ENCODE measurements at places on chromosomes 5 and 9. TPM values are rescaled to one million over a fixed set of nuclear protein-coding genes. Genes with fewer than 3 reads are reported as not detected.
A peak's percentile ranks its signal among the peaks of the same experiment; 100 is the strongest.

LRRC19 gene
- not detected for total RNA-seq

SIT1 gene
- not detected for total RNA-seq

CDC42SE2 gene
- 44.2 TPM for total RNA-seq

ZNF354C gene
- total RNA-seq = 5.6 TPM

SLC22A4 gene
- 2.8 TPM for total RNA-seq

SVEP1 gene
- total RNA-seq = 16.7 TPM

GRCh38 chr9:12697719-12698118 is 4.5 kb downstream of the TYRP1 start:
- DNase-seq = no peak

GRCh38 chr9:120344230-120344629 is 235.7 kb downstream of the CDK5RAP2 start:
- peak; percentile 80 for DNase-seq

DNA sequence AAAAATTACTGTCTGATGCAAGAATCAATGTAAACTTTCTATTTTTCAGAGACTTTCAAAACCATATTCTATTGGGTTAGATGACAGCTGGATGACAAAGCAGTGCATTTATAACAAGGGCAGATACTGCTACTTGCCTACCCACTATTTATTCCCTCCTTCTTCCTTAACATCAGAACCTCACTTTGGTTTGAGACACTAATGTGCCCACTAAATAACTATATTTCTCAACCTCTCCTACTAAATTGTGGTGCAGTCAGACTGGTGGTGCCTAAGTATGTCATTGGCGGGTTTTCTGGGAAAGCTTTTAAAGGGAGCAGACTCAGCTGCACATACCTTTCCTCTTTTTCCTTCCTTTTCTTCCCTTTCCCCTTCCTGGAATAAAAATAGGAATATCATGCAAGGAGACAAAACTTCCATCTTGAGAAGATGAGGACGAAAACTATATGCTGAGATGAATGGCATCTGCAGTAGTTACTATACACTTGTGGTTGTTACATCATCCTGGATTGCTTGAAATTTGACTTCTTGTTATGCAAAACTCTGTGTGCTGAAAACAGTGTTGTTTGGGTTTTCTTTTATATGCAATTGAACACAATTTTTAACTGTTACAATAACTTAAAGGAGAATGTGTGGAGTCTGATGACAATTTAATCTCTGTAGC is 43.8 kb downstream of the PRR16 start:
- DNase-seq = peak; percentile 64

GRCh38 chr9:85984457-85984856 is 43.5 kb downstream of the NAA35 start:
- DNase-seq = no peak

DNA sequence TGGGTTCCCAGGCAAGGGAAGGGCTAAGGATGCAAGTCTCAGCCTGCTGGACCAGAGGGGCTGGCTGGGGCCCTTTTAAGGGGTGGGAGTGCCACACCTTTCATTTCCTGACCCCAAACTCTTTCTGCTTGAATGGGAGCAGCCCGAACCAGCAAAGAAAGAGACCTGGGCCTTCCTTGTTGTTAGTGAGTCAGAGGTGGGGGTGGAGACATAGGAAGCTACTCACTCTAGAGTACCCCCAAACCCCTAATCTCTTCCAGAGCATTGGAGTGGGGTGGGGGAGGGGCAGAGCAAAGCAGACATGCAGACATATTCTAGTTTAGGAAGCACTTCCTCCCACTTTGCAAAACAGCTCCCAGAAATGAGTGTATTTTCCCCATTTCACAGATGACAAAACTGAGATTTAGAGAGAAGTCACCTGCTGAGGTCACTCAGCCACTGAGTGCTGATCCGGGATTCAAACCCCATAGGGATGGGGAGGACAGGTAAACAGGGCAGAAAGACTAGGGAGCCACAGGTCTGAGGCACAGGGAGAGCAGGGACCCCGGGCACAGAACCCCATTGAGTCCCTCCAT is 6.0 kb upstream of the AQP3 start:
- no peak for DNase-seq

- peak; percentile 26 for DNase-seq
Observed at GRCh38 chr5:127060470-127060985, 12.8 kb downstream of the C5orf63 start.

DNA sequence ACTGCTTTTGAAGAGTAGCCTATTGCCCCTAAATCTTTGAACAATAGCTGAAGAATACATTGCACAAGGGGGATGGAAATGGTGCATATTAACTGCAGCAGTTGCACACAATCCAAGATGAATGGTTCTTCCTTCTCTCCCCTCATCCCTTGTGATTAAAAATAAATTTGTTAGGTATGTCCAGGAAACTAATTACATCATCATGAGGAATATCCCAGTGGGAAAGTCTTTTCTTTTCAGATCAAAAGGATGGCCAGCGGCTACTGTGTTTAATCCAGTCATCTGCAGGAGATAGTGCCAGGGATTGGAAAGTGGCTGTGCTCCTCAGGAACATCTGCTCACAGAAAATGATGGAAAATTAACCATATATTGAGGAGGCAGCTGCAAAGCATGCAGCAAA is 508.4 kb upstream of the SEMA6A start:
- DNase-seq = no peak

GRCh38 chr5:176173647-176174046 is 64.6 kb upstream of the SIMC1 start:
- DNase-seq = no peak

DNA sequence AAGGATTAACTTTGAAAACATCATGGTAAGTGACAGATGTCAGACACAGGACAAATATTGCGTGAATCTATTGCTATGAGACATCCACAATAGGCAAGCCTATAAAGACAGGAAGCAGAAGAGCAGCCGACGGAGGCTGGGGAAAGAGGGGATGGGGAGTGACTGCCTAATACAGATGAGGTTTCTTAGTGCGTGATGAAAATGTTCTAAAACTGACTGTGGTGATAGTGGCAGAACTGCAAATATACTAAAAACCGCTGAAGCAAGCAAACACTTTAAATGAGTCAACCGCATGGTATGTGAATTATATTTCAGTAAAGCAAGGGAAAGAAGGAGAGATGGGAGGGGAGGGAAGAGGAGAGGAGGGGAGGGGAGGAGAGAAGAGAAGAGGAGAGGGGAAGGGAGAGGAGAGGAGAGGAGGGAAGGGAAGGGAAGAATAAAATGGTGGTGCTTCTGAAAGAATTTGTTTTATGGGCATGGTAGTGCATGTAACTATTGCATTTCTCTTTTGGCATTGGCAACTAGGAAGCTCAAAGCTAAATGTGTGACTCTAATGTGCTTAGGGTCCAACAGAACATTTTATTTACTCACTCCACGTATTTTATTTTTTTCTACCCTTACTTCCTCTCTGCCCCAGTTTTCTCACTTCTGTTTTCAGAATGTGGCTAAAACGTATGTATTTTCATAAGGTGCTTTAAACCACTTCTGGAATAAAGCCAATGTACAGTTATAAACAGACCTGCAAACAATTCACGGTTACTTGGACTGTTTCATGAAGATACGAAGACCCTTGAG is 21.3 kb downstream of the AKNA start:
- DNase-seq = peak; percentile 92

DNA sequence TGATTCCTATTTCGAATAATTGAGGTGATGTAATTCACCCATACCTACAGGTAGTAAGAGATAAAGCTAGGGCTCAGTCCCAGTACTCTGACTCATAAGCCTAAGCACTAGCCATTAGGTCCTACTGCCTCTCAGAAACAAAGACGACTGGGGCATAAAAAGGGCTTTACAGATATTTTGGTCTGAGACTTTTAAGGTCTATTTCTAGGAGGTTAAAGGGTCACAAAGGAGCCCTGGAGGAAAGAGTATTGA is 69.8 kb downstream of the SGCD start:
- no peak for DNase-seq
